ENCODE measurements at places on chromosomes 11 and 22.

GRCh38 chr11:64372021-64372420 lies 13.1 kb downstream of the RPS6KA4 start:
- DNase-seq, result no peak

DNA sequence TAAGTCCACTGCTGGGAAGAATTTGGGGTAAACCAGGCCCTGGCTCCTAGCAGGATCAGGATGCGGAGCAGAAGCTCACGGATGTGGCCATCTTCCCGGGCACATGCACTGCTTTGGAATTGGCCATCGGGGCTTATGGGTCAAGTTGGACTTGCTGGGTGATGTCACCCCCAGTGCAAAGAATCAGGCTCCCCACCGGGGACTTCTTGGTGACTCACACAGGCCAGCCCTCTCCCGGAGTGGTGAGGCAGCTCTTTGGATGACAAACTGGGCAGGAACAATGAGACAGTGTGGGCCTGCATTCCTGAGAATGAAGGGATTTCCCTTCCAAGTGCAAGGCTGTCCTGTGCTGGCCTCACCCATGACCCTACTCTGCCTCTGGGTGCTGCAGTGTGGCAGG lies 128.8 kb upstream of the ANO1 start:
- DNase-seq, result no peak

GRCh38 chr11:7531011-7531410 lies 17.2 kb downstream of the PPFIBP2 start:
- DNase-seq, result no peak

DNA sequence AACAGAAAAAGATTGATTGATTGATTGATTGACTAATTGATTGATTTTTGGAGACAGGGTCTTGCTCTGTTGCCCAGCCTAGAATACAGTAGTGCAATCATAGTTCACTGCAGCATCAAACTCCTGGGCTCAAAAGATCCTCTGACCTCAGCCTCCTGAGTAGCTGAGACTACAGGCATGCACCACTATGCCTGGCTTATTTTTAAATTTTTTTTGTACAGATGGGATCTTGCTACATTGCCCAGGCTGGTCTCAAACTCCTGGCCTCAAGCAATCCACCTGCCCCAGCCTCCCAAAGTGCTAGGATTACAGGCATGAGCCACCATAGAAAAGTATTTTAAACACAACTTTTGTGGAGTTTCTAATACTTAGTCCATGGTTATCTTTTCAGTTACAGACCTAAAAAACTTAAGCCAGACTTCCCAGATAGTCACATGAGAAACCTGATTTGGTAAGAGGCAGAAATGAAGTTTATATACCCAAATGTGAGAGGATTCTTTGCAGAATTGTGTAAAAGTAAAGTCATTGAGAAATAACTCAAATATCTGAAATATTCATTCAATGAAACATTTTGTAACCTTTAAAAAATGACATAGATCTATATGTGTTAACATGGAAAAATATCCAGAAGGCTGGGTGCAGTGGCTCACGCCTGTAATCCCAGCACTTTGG lies 186.5 kb downstream of the SWAP70 start:
- no peak for DNase-seq
